ENCODE measurements at places on chromosomes 13 and 19.

- DNase-seq = no peak
These were observed 18.6 kb upstream of the POSTN start for GRCh38 chr13:37617173-37617572.

- no peak for DNase-seq
These were observed 19.6 kb upstream of the ZFP14 start for GRCh38 chr19:36398571-36398970.

DNA sequence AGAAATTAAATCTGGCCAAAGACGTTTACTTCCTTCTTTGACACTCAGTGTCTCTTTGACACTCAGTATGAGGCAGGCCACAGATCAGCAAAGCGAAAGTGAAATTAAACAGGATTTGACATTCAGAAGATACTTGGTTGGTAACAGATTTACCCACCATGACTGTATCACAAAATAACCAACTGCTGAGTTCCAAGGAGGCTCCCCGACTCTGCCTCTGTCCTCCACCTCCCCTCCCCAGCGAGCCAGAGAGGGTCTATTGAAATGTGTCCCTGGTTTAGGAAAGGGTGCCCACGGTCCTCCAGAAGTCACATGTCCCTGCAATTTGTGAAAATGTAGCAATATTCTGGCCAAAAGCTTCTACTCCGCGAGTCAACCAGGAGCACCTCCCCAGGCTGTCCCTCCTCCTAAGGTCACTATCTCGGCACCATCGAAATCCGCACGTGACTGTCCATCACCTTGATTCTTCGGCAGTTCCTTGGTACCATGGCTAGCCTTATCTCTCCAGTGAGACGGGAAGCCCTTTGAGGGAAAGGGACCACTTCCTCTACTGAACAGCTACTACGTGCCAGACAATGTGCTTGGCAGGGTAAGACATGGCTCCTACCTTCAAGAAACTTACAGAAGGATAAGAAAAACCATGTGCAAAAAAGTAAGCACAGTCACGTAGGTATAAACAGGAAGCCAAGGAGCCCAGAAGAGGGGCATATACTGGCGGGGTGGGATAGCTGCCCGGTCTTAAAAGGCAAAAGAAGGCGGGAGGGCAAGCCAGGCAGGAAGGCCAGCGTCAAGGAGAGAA is 1.5 kb downstream of the N4BP2L1 start:
- no peak for DNase-seq

- no peak for DNase-seq
These were observed 1230.1 kb upstream of the SLC10A2 start for GRCh38 chr13:104296286-104296685.

- no peak for DNase-seq
These were observed 441.6 kb downstream of the TDRD3 start for GRCh38 chr13:60838581-60838980.

DNA sequence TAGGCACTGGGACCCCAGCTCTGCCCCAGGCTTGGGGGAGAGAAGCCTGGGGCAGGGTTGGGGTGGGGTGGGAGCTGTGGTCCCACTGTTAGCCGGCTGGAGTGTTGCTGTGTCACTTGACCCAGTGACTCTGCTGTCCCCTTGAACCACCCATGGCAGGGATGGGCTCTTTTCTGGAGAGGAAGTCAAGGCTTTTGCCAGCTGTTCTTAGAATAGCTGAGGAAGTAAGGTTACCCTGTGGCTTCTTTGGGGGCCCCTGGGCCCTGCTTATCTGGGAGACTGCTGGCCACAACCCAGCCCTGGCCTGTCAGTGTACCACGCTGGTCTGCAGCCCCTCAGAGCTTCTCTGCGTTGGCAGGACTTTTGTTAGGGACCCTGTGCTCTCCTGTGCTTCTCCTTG is 9.1 kb downstream of the PNPLA6 start:
- no peak for DNase-seq

DNA sequence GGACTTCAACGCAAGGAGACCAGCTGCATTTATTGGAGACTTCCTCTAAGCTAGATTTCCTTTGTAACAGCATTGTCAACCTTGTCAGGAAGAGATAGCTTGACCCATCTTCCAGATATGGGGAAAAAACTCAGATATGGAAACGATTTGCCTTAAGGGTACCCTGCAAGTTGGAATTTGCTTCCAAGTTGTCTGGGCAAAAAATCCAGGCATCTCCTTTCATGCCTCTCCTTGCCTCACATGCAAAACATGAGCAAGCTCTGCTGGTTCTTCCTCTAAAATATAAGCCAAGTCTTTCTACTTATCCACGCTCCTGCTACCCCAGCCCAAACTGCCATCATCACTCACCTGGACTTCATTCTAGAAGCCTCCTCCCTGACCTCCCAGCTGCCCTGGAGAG is 6.4 kb upstream of the DNMT1 start:
- no peak for DNase-seq

GRCh38 chr13:46565808-46566750 is 13.1 kb downstream of the LRCH1 start:
- DNase-seq = no peak

Measured in stimulated activated CD4-positive, alpha-beta T cell treated with anti-CD3 and anti-CD28 coated beads, Interleukin-12 subunit alpha, Interleukin-12 subunit beta, amount 100 ng/mL, for 24 hours (primary cell).